ENCODE measurements at places on chromosomes 7 and 10.
A peak's percentile ranks its signal among the peaks of the same experiment; 100 is the strongest.

DNA sequence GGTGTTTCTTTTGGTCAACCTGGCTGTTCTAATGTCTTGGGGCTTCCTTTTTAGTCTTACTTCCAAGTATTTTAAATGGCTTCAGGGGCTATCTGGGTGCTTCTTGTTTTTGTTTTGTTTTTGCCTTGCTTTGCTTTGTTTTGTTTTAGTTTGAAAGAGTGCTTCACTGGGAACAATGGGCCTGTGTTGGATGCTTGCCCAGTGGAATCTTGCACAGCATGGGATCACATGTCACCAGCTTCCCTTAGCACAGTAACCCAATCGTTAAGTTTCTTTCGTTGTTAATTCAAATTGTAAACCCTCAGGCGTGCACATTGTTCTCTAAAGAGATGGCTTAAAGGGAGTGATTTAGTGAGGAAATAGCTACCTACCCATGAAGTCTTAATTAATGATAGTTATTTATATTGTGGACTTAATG lies 8.9 kb downstream of the COL17A1 start:
- no peak for DNase-seq

DNA sequence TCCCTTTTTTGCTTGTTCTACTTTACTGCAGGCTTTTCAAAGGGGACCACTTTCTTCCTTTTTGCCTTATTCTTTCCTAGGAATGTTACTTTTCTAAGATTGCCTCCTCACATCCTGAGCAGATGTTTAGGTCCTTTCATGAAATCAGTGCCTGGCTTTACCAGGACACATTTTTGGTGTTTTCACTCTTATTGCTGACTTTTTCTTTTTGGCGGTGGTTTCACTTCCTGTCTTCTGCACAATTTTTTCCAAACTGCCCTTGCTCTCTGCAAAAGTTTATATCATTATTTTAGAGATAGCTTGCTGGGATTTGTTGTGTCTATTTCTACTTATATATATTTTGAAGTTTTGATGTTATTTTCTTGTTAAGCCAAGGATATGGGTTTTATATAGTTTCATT lies 332.2 kb upstream of the MTPN start:
- no peak for DNase-seq

DNA sequence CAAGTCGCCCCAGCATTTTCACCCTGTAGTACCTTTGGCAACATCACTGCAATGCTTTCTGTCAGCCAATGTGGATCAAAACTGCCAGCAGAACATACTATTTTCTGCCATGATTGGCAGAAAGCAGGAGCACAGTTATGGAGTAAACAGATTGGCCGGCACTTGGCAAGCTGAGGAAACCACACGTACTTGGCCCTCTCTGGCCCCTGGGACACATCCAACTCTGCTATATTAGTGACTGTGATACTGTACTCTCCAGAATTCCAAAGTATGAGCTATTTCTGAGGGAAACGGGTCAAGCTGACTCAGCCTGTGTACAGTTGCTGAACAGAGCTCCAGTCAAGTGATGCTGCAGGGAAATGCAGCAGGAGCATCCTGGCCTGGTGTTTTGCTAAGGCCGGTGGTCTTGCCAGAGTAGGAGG lies 39.8 kb upstream of the LANCL2 start:
- DNase-seq: no peak

DNA sequence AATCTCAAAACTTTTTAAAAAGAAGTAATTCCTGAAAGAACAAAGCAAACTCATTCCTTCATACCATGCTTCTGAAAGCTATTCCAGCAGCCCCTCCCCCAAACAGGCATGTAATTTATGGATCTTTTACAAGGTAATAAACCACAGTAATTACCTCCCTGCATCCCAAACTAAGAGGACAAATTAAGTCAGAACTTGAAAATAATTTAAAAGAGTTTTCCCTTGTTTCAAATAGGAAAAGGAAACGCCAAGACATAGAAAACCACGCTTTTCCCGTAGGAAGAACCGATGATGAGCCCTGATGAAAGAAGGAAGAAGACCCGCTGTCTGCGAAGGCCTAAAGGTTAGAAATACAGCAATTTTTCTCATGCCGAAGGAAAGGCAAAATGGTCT lies 8.9 kb downstream of the HOXA4 start:
- no peak for DNase-seq

GRCh38 chr7:767941-768731 lies 41.1 kb upstream of the PRKAR1B start:
- no peak for DNase-seq

GRCh38 chr10:133520193-133520738 lies 6.9 kb upstream of the CYP2E1 start:
- DNase-seq: peak; percentile 79

GRCh38 chr7:24401628-24402593 lies 117.9 kb downstream of the NPY start:
- DNase-seq: no peak

DNA sequence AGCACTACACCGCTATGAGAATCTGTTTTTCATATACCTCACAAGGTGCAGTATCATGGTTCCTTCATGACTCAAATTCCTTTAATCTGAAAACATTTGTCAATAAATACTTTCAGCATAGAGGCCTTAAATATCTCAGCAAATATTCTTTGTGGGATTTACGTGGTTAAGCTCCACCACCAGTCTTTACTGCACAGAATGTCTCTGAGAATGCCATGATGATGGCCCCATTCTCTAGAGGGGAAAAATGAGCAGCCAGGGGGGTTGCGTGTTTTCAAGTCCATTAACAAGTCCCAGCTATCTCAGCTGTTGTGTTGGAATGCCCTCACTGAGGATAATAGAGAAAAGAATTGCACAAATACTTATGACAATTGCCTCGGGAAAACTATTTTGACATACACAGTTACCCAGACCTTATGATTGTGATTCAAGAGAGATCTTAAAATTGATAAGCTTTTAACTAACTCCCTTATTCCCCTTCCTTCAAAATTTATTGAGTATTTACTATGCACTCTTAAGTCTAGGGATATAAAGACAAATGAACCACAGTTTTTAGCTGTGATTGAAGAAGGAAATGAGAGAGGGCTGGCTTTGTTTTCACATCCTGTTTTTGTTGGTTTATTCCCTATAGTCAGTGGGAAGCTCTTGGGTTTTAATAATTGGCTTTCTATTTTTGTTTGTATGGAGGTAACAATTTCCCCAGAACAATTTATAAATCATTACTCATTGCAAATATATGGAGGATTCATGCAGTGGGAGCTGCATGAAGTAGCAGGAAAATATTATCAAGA lies 176.5 kb upstream of the VWC2 start:
- no peak for DNase-seq

- no peak for DNase-seq
Observed at GRCh38 chr10:7913126-7913872, 95.0 kb downstream of the TAF3 start.

DNA sequence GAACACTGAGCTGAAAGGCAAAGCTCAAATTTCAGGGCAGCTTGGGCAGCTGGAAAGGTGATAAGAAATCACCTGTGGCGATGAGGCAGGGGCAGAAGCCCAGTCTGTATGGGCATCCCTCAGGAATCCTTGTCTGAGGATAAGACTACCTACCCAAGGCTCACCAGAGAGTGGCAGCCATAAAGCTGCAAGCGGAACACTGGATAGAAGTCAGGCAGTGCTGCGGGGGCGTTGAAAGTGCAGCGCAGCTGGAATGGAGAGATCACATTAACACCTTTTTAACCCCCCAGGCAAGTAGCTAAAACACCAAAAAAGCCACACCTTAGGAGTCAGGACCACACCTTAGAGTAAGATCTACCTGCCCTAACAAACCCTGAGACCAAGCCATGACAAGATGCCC lies 38.2 kb downstream of the ABCB5 start:
- no peak for DNase-seq

GRCh38 chr7:2640846-2641316 lies 9.1 kb downstream of the TTYH3 start:
- DNase-seq: no peak

DNA sequence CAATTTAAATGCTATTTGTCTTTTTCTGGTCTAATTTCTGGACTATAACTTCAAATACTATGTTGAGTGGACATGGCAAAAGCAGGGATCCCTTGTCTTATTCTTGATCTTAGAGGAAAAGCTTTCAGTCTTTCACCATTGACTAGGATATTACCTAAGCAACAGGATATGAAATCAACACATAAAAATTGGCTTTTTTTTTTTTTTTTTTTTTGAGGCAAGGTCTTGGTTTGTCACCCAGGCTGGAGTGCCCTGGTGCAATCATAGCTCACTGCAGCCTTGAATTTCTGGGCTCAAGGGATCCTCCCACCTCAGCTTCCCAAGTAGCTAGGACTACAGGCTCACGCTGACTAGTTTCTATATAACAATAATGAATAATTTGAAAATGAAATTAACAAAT lies 90.8 kb downstream of the JMJD1C start:
- no peak for DNase-seq

- peak; percentile 34 for DNase-seq
Observed at GRCh38 chr10:49512121-49512809, 26.7 kb downstream of the ERCC6 start.

DNA sequence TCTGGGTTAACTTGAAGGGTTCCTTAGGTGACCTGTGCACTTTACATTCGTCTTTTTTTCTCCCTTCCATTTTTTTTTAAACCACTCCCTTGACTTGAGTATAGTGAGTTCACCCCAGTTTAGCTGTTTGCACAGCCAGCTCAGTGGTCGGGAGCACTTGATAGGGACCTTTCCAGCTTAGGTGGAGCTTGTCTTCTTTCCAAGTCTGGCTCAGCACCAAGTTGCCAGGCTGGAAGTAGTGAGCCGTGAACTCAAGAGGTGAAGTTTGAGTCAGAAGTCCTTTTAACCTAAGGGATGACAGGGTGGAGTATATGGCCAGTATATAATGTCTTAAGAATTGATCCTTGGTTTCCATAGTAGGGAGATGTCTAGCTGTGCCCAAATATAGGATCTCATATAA lies 7.2 kb downstream of the DNAH11 start:
- no peak for DNase-seq

DNA sequence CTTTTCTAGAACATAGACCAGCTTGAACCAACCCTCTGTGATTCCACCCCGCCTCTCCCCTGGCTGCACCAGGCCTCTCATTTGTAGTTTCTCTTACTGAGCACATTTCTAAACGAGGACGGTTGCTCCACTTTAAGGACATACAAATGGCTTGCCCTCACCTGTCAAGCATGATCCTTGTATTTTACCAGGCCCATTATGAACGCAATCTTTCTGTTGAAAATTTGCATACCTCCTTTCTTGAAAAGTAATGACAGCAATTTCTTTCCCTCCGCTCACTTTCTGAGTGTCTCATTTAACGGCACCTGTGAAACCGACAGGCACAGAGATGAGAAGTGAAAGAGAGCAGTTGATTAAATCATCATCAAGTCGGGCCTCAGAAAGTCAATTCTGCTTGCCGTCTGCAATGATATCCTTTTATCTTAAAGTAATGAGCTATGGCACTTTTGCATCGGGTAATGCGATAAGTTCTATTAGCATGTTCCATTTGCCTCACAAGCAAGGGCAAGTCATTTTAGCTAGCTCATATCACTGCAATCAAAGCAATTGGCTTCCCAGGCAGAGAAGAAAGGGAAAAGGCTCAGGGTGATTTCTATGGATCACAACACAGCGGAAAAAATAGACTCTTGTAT lies 705.6 kb upstream of the GALNT17 start:
- no peak for DNase-seq

GRCh38 chr10:124425227-124425962 lies 6.7 kb upstream of the OAT start:
- no peak for DNase-seq

GRCh38 chr10:115998301-115998700 lies 274.7 kb downstream of the GFRA1 start:
- DNase-seq: no peak

- DNase-seq: no peak
Observed at GRCh38 chr7:112195717-112196116, 10.5 kb downstream of the DOCK4 start.

- peak; percentile 49 for DNase-seq
Observed at GRCh38 chr7:102279537-102280400, 6.9 kb upstream of the SH2B2 start.

GRCh38 chr10:3235996-3236510 lies 63.5 kb upstream of the PITRM1 start:
- DNase-seq: no peak

DNA sequence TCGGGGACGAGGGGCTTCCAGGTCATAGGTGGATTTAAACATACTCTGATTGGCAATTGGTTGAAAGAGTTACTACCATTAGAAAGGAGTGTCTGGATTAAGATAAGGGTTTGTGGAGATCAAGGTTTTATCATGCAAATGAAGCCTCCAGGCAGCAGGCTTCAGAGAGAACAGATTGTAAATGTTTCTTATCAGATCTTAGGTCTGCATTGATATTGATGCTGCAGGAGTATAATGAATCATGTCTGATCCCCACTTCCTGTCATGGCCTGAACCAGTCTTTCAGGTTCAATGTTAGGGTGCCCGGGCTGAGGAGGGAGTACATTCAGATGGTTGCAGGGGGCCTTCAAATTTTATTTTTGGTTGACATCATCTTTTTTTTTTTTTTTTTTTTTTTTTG lies 51.4 kb downstream of the SH3PXD2A start:
- peak; percentile 21 for DNase-seq

DNA sequence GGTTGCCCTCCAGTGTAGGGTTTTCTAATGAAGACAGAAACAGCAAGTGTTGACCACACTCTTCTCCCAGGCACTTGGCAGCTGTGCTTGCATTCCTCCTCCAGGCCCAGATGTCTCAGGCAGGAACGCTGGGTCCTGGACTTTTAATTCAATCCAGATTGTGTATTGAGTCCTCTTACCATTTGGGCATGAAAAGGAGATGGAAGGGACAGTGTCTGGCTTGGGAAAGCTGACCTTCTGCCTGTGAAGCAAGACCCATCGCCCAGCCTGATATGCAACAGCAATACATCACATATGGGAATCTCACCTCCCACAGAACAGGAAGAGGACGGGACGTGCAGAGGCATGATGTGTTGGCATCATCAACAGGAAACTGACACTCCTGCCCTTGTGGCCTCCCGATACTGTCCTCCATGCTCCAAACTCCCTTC lies 174.4 kb upstream of the LYZL2 start:
- DNase-seq: no peak

GRCh38 chr7:77382532-77382931 lies 33.6 kb downstream of the GSAP start:
- DNase-seq: no peak

DNA sequence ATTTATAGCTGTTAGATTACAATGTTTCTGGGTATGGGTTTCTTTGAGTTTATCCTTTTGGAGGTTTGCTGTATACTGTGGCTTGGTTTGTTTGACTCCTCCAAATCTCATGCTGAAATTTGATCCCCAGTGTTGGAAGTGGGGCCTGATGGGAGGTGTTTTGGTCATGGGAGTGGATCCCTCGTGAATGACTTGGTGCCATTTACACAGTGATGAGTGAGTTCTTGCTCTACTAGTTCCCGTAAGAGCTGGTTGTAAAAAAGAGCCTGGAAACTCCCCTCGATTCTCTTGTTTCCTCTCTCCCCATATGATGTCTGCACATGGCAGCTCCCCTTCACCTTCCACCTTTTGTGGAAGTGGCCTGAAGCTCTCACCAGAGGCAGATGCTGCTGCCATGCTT lies 324.1 kb downstream of the C7orf25 start:
- no peak for DNase-seq

GRCh38 chr7:46015107-46015868 lies 94.2 kb upstream of the IGFBP3 start:
- DNase-seq: no peak

All from central memory CD4-positive, alpha-beta T cell (primary cell).